Bronchial epithelial cell (primary cell): ENCODE measurements at places on chromosomes 16 and 17. TPM values are rescaled to one million over a fixed set of nuclear protein-coding genes. Genes with fewer than 3 reads are reported as not detected.

Gene HOXB1
- total RNA-seq: under 0.01 TPM in 1 of 2 replicates, not detected in the other

Gene SLC16A11
- 0.38 TPM in 1 of 2 replicates, not detected in the other for total RNA-seq

Gene NOS2
- under 0.01 TPM in 1 of 2 replicates, not detected in the other for total RNA-seq

Gene CNTD1
- total RNA-seq: not detected in 2 replicates

Gene DNAJC7
- 47.7 and 77.2 TPM in 2 replicates for total RNA-seq

Gene CCDC78
- total RNA-seq: 0.90 and 1.6 TPM in 2 replicates

Gene LAT
- 0.38 and 0.53 TPM in 2 replicates for total RNA-seq

Gene CMC2
- 25.0 and 72.2 TPM in 2 replicates for total RNA-seq

Gene GLP2R
- under 0.01 TPM in 1 of 2 replicates, not detected in the other for total RNA-seq

Gene KRTAP2-1
- total RNA-seq: not detected in 2 replicates

Gene ARMC5
- total RNA-seq: 4.2 and 8.4 TPM in 2 replicates

Gene SMYD4
- total RNA-seq: 7.9 and 10.4 TPM in 2 replicates

Gene VMP1
- total RNA-seq: 120 and 141 TPM in 2 replicates

Gene SHISA6
- total RNA-seq: not detected in 2 replicates

Gene TM4SF5
- not detected in 2 replicates for total RNA-seq

Gene C17orf78
- total RNA-seq: not detected in 2 replicates

Gene KRT24
- total RNA-seq: 1.6 and 9.1 TPM in 2 replicates

Gene RASD1
- total RNA-seq: 0.26 and 0.38 TPM in 2 replicates

Gene KRTAP4-2
- total RNA-seq: not detected in 2 replicates

Gene PNMT
- not detected in 2 replicates for total RNA-seq

Gene XYLT1
- total RNA-seq: under 0.01 and 1.2 TPM in 2 replicates

Gene GDPD3
- total RNA-seq: 7.1 and 20.7 TPM in 2 replicates

Gene TBX2
- total RNA-seq: 0.26 TPM in 1 of 2 replicates, not detected in the other

Gene PRRT2
- total RNA-seq: not detected in 2 replicates

Gene CLEC10A
- not detected in 2 replicates for total RNA-seq

Gene TEX14
- total RNA-seq: under 0.01 TPM in 1 of 2 replicates, not detected in the other

Gene ZNF624
- 5.0 and 5.8 TPM in 2 replicates for total RNA-seq

Gene TNFRSF13B
- total RNA-seq: not detected in 2 replicates

Gene EPOP
- 2.4 and 4.2 TPM in 2 replicates for total RNA-seq

Gene PYDC1
- total RNA-seq: not detected in 2 replicates

Gene PRR35
- total RNA-seq: not detected in 2 replicates

Gene DDX28
- 10.9 and 16.3 TPM in 2 replicates for total RNA-seq
